Activated CD8-positive, alpha-beta T cell treated with anti-CD3 and anti-CD28 coated beads, Interleukin-2, amount 10 ng/mL, durations not matched to agents 7 days and 5 days (primary cell): ENCODE measurements at places on chromosomes 1 and 21. TPM values are rescaled to one million over a fixed set of nuclear protein-coding genes. Genes with fewer than 3 reads are reported as not detected.

GRCh38 chr1:232954594-232955365 lies 4.4 kb downstream of the NTPCR start:
- DNase-seq, result no peak

DNA sequence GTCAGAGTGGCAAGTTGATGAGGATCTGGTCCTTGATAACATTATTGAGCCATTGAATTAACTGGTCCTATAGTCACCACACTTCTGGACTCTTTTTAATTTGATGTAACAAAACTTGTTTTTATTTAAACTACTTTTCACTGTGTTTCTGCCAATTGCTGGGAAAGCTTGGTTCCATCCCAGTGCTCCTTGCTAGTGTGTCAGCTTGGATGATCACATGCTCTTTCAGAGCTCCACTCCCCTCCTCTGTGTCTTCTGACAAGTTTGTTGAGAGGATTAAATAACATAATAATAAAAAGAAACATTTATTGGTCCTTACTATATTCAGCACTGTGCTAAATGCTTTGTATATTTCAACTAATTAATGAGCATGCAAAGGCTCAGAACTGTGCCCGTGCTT lies 448.5 kb upstream of the B3GALT2 start:
- no peak for DNase-seq

DNA sequence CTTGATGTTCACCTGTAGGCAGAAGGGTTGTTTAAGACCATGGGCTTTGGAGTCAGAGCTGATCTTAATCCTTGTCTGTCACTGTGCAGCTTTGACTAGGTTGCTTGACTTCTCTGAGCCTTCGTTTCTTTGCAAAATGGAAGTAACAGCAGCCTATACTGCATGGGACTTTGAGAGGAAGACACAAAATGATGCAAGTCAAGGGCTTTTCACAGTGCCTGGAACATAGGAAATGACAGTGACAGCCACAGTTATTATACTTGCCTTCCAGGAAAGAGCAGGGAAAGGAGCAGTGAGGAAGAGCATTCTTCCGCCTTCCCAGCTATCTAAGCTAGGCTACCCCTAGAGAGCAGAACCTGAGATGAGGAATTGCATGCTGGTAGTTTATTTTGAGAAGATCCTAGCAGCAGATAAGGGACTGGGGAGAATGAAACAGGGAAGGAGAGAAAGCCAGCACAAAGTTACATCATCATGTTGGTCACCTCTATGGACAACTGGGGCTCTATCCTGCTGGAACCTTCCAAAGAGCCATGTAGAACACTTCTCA lies 3.1 kb downstream of the CSF3R start:
- DNase-seq, result no peak

DNA sequence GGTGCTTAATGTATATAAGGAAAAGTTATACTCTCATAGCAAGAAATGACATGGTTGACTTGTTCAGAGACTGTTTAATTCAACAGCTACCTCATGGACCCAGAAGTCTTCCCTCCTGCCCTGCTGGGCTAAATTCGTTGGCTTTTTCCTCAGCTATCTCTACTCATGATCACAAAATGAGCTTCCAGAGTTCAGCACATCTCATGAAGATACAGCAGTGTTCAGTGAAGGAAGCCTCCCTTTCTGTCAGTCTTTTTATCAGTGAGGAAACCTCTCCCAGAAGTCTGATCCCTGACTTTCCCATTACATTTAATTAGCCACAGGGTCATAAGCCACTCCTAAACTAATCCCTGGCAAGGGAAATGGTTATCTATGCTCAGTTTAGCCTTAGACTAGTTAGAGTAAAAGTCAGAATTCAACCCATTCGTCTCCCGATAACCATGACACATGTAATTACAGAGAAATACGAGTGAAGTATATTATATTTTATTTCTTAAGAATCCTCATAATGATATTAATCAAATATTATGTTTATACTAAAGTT lies 97.5 kb downstream of the DENND1B start:
- DNase-seq, result no peak

- DNase-seq, result no peak
Measured at GRCh38 chr21:41750532-41751151, 16.2 kb downstream of the RIPK4 start.

DNA sequence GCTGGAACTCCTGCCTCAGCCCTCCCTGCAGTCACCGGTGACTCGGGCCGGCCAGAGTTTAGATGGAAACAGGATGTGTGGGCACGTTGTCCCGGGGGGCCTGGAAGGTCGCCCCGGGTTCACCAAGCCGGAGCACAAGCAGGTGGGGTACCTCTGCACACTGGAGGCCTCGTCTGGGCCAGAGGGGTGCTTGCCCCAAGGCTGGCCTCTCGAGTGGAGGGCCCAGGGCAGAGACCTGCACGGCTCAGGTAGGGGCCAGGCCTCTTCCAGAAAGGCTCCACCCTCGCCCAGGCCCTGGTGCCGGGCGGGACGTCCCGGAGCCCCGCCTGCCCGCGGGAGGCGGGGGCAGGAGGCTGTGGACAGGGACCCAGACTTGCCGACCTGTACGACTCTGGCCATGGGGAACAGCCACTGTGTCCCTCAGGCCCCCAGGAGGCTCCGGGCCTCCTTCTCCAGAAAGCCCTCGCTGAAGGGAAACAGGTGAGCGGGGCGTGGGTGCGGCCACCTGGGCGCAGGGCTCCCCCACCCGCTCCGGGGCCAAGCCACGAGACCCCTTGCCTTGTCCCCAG lies at the start of gene PLEKHN1:
TSS of gene PLEKHN1 (plus strand) at position 348 of the 569 bp plus-strand sequence. CDS start at position 398, 50 bp downstream.
- DNase-seq, result peak; percentile 53

TMPRSS2 gene
- not detected for total RNA-seq

FTCD gene
- total RNA-seq, result 0.50 TPM

- no peak for DNase-seq
Measured at GRCh38 chr21:43608225-43608624, 51.1 kb downstream of the HSF2BP start.

GRCh38 chr1:166139735-166140134 lies 27.1 kb downstream of the FAM78B start:
- no peak for DNase-seq

GRCh38 chr1:119987686-119988085 lies 81.8 kb downstream of the NOTCH2 start:
- peak; percentile 43 for DNase-seq

SRGAP2C gene
- 28.9 TPM for total RNA-seq

NR5A2 gene
- total RNA-seq, result not detected

GRCh38 chr1:186326009-186326408 lies 49.0 kb downstream of the TPR start:
- no peak for DNase-seq

- no peak for DNase-seq
Measured at GRCh38 chr1:201216395-201217085, 25.9 kb downstream of the IGFN1 start.

CHIA gene
- not detected for total RNA-seq

KCNAB2 gene
- 343 TPM for total RNA-seq

GRCh38 chr1:57632401-57632800 lies 208.5 kb upstream of the DAB1 start:
- no peak for DNase-seq

- DNase-seq, result no peak
Measured at GRCh38 chr1:54291276-54292001, 91.5 kb downstream of the MRPL37 start.

MANEAL gene
- 1.2 TPM for total RNA-seq

DNA sequence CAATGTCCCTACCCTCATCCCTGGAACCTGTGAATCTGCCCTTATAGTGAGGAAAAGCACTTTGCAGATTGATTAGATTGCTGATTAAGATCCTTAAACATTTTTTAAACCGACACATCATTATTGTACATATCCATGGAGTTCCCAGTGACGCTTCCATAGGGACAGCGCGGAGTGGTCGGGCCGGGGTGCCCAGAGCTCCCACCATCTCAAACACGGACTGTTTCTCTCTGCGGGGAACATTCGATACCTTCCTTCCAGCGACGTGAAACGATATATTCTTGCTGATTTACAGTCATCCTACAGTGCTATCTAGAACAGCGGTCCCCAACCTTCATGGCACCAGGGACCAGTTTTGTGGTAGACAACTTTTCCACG lies 4.0 kb downstream of the KRTAP10-12 start:
- DNase-seq, result peak; percentile 10

GRCh38 chr1:85976516-85977205 lies 179.9 kb downstream of the COL24A1 start:
- DNase-seq, result no peak

DNA sequence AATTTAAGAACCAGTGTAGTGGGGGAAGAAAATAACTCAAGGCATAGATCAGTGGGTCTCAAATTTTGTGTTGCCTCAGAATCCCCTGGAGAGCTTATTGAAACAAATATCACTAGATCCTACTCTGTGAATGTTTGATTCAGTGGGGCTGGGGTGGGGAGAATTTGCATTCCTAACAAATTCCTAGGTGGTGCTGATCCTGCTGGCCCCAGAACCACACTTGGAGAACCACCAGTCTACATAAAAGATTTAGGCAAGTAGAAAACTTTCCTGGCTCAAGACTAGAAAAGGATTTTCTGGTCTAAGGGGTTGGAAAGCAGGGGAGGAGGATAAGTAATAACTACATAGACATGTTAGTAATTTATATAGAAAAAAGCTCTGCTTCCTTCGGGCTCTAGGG lies 34.1 kb upstream of the C1orf21 start:
- no peak for DNase-seq

KCNN3 gene
- not detected for total RNA-seq

RIPK4 gene
- not detected for total RNA-seq

- no peak for DNase-seq
Measured at GRCh38 chr1:54408147-54409066, 2.2 kb upstream of the SSBP3 start.

DNA sequence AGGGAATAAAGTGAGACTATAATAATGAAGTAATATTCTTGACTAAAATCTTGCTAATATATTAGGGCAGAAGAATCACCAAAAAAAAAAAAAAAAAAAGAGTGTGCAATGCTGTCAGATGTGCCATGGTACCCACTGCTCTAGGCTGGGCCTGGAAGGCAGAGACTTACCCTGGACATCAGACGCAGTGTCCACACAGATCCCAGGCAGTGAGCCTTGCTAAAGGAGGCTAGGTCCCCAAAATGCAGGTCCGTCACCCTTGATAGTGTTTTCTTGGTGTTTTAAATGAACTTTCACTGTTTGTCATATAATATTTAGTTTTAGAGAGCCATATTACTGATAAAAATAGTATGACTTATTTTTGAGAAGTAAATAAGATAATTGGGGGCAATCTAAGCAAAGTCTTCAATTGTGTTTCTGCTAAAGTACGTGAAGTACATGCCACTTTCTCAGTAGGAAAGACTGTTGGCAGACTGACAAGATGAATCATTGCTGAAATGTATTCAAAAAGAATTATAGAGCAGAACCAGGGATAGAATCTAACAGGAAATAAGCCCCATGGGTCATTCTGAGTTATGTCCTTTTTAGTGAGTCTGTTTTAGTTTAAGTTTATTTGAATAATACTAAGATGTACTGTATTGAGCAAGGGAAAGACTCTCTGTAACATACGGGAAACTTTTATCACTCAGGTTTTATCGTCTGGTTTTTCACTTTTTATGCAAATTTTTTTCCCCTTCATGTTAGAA lies 74.6 kb upstream of the PDC start:
- no peak for DNase-seq

NBPF4 gene
- not detected for total RNA-seq

GRCh38 chr1:227934476-227935313 lies 13.0 kb downstream of the WNT9A start:
- peak; percentile 37 for DNase-seq

DNA sequence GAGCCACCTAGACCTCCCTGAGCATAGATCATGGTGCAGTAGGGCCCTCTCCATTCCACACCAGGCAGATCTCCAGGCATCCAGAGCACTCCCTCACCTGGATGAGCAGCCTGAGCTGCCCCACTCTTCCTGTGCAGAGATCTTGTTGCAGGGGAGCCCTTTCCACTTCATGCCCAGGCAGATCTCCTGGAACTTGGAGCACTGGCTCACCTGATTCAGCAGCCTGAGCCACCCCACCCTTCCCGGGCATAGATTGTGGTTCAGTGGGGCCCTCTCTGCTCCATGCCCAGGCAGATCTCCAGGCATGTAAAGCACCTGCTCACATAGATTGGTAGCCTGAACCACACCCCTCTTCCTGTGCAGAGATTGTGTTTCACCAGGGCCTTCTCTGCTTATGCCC lies 78.0 kb downstream of the SEC16B start:
- no peak for DNase-seq

DNA sequence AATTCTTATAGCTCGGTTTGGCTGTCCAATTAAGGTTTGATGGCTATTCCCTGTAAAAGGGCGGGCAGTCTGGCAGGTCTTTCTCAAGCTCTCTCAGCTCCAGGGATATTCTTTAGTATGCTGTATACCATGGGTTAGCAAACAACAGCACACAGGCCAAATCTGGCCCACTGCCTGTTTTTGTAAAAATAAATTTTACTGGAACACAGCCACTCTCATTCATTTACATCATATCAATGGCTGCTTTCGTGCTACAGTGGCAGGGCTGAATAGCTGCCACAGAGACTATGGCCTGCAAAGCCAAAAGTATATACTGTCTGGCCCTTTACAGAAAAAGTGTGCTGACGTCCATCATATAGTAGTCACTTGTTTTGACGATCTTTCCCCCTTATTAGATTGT lies 32.0 kb downstream of the MACO1 start:
- no peak for DNase-seq

- peak; percentile 91 for DNase-seq
Measured at GRCh38 chr21:35026617-35027562, 22.2 kb downstream of the RUNX1 start.

MTARC2 gene
- total RNA-seq, result not detected

- DNase-seq, result no peak
Measured at GRCh38 chr1:2351723-2352122, 39.6 kb downstream of the MORN1 start.

DNA sequence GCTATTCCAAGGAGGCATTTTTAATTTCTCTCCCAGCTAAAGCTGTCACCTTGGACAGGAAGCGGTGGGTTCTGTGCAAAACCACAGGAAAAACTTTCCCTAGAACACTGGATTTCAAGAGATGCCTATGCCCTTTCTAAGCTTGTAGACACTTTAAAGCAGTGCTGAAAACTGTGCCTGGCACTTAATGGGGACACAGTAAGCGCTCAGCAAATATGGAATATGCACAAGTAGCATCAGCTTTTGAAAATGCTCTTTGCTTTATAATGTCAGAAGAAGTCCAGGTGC lies 50.9 kb upstream of the TARBP1 start:
- no peak for DNase-seq

DNA sequence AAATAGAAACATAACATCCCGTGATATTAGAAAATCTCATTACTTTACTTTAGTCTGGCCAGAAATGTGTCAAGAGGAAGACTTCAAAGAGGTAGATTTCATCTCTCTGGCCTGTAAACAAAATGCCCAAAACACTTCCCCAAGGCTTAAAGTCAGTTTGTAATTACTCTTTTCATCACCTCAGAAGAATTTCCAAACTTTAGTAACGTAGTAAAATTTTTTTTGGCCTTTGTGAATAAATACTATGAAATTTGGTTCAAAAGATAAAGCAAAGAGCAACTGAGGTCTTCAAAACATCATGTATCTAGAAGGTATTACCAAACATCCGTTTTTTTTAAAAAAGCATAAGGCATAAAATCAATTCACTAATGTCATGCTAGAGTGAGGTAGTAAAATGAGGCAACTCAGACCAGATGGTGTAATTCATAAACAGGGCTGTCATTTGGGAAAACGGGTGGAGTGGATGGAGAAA lies 51.4 kb downstream of the LEPR start:
- no peak for DNase-seq

LMX1A gene
- not detected for total RNA-seq

RNU1-3 gene
- 1,730 TPM for total RNA-seq
